ENCODE measurements at places on chromosomes 12 and 14.

- no peak for DNase-seq
Observed at GRCh38 chr14:57060276-57060955, 208.3 kb downstream of the EXOC5 start.

- no peak for DNase-seq
Observed at GRCh38 chr12:32478858-32479725, 79.7 kb downstream of the FGD4 start.

- DNase-seq, result no peak
Observed at GRCh38 chr12:120012067-120012621, 23.1 kb downstream of the BICDL1 start.

GRCh38 chr14:75313294-75313693 is 34.7 kb downstream of the FOS start:
- no peak for DNase-seq

GRCh38 chr12:122979908-122980182 is 636 bp upstream of the ARL6IP4 start:
- no peak for DNase-seq

GRCh38 chr12:69598174-69598753 is 12.4 kb downstream of the LRRC10 start:
- DNase-seq, result no peak

DNA sequence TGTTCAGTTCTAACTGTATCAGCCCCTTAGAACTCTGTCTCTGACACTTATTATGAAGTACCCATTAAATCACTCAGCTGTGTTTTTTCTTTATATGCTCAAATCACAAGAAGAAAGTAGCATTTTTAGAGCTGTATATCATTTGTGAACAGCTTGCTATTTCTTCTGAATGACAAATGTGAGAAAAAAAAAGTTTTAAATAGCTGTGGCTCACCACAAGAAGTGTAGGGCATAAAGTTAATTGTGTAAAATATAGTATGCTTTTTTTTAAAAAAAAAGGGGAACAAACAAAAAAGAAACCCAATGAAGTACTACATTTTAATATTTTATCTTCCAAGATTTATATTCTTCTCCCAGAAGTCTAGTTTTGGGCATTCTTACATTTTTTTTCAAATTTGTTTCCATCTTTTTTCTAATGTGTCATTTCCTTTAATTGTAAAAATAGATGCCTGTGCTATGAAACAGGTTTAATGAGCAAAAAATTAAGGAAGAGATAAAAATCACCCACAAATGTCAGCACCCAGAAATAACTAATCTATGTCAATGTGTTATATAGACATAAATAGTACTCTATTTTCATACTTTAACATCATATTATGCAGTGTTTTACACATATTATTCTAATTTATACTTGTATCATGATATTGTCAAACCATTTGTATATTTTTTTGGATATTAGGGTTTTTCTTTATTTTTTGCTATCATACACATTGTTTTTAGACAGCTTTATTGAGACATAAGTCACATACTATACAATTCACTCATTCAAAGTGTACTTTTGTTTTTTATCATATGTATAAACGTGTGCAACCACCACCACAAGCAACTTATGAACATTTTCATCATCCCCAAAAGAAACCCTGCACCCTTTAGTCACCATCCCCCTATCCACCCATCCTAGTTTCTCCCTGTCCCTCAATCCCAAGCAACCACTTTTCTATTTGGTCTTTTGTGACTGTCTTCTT is 22.4 kb upstream of the LRRK2 start:
- no peak for DNase-seq

GRCh38 chr14:38207377-38207735 is 348 bp upstream of the SSTR1 start:
- no peak for DNase-seq

- DNase-seq, result no peak
Observed at GRCh38 chr12:11833174-11833895, 183.9 kb downstream of the ETV6 start.

GRCh38 chr14:91138511-91139359 is 24.9 kb downstream of the DGLUCY start:
- DNase-seq, result no peak

- DNase-seq, result no peak
Observed at GRCh38 chr12:131803961-131804521, 24.2 kb upstream of the MMP17 start.

GRCh38 chr12:104538891-104539462 is 82.2 kb downstream of the CHST11 start:
- no peak for DNase-seq

- no peak for DNase-seq
Observed at GRCh38 chr12:99026332-99027054, 381.4 kb downstream of the APAF1 start.

DNA sequence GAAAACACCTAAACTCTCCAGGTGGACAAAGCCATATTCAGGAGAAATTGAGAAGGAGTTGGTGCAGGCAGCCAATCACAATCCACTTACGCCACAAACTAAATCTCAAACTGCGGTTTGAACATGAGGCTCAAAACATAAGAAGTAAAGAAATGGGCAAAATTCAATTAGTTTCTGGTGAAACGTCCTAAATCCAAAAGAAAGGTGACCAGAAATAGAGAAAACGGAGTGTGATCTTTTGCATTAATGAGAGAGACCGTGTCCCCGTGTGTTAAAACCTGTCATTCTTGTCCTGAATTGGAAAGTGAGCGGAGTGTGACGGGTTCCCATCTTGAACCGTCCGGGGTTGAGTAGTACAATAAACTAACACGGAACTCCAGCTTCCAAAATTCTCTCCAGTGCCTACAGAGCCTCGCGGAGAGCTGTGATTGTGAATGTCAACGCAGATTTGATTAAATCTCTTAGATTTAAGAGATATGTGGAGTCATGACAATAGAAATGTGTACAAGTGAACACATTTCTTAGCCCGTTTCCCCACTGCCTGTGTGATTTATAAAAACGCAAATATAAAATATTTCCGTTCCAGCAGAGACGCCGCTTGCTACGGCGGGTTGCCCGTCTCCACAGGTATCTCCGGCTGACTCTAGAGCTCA is 595 bp upstream of the METAP2 start:
- DNase-seq, result no peak

GRCh38 chr12:110741341-110742095 is 1.2 kb downstream of the PPP1CC start:
- DNase-seq, result no peak

GRCh38 chr12:70843363-70843762 is 77.2 kb downstream of the PTPRR start:
- no peak for DNase-seq

- no peak for DNase-seq
Observed at GRCh38 chr14:72380456-72380855, 448.2 kb downstream of the RGS6 start.

DNA sequence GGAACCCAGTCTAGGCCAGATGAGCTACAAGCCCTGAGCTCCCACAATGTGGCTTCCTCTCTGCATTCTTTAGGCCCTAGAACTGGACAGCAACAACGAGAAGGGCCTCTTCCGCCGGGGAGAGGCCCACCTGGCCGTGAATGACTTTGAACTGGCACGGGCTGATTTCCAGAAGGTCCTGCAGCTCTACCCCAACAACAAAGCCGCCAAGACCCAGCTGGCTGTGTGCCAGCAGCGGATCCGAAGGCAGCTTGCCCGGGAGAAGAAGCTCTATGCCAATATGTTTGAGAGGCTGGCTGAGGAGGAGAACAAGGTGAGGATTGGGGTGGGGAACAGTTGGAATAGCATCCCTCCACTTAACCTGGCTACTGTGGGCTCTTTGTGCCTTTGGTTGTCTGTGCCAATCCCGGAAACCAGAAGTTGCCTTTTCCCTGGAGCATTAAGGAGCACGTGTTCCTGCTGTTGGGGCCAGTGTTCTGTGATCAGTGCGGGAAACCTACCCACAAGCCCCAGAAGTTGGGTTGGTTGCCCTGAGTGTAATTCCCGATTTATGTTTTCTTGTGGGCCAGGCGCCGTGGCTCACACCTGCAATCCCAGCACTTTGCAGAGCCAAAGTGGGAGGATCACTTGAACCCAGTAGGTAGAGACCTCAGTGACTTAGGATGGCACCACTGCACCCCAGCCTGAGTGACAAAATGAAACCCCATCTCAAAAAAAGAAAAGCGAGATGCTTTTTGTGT is 6.4 kb downstream of the FKBP4 start:
- no peak for DNase-seq

DNA sequence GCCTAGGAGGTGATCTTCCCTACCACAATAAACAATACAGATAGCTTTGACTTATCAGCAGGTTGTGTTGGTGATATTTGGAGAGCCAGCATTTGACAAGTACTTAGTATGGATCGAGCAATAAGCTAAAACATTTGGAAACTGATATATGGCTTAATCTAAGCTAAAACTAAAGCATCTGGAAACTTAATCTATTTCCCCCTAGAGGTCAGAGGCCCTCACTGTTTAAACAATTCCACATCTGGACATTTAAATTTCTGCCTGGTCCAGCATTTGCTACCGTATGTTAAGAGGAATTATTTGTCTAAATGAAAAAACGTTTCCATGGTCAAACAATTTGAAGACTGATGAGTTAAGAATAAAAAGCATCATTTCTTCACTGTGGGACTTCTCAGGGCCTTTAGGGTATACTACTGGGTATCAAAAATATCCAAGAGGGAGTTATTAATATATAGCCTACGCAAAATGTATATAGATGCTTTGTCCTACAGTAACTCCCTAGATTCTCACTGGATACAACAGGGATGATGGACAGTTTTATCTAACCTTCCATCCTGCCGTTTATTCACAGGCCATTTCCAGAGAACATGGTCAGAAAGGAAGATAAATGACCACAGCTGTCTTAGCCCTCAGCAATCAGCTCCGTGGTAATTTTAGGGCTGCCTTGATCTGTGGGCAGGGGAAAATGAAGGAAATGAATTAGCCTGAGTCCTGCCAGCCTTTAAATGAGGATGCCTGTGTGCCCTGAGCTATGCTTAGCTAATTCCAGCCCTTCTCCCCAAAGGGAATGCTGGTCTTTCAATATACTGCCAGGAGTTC is 135.4 kb upstream of the NUDT4 start:
- DNase-seq, result no peak

DNA sequence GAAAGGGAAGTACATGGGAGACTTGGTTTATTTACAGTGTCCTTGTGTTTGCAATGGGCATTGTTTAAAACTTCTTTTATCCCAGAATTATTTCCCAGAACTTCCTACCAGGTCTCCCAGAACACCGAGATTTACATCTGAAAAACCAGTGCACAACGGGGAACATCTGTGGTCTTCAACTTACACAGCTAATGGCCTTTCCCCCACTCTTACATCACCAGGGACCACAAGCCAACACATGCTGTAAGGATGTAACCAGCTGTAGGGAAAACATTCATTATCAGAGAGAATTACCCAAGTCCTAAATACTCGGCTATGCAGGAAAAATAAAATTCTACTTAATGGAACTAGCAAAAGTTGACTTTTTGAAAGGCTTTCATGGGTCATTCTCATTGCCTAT is 267.6 kb downstream of the DUSP6 start:
- DNase-seq, result no peak

- no peak for DNase-seq
Observed at GRCh38 chr14:49972823-49973222, 79.9 kb downstream of the ARF6 start.

- DNase-seq, result no peak
Observed at GRCh38 chr14:104135904-104136471, 2.4 kb upstream of the KIF26A start.

DNA sequence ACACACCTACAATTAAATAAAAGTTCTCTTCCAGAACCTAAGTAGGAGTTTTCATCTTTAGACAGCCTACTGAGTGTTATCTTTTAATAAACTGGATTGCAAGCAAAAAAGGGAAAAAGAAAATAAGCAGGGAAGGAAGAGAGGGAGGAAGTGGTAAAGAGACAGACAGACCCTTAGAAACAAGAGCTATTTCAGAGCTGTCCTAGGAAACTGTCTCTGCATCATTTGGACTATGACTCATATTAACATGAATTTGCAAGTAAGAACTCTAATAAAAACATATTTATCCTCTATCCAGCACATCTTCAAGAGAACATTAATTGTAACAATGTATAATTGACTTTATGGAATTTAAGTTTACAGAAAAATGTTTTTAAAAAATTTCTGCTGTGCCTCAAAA is 438.8 kb upstream of the USP15 start:
- DNase-seq, result no peak

GRCh38 chr14:83255727-83256090 is 1722.1 kb upstream of the SEL1L start:
- DNase-seq, result no peak

DNA sequence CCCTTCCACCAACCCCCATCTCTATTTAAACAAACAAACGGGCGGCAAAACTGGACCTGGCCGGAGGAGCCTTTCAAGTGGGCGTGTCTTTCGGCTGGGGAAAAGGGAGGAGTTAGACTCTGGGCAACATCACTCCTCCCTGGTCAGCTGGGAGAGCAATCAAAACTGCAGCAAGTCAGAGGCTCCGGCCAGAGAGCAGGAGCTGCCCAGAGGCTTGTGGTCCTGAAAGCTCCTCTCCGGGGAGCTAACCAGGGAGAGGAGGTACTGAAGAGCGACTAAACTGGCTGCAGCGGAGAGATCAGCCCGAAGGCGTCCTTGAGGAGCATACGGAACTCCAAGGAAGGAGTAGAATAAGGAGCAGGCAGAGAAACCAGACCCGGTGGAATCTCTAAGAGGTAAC is at the start of gene NEUROD4:
Gene NEUROD4, plus strand, starts transcription at position 191 of the 400 bp plus-strand sequence. CDS start 6,466 bp downstream, outside the sequence.
- DNase-seq, result no peak
